ENCODE measurements at places on chromosomes 3 and 15.

DNA sequence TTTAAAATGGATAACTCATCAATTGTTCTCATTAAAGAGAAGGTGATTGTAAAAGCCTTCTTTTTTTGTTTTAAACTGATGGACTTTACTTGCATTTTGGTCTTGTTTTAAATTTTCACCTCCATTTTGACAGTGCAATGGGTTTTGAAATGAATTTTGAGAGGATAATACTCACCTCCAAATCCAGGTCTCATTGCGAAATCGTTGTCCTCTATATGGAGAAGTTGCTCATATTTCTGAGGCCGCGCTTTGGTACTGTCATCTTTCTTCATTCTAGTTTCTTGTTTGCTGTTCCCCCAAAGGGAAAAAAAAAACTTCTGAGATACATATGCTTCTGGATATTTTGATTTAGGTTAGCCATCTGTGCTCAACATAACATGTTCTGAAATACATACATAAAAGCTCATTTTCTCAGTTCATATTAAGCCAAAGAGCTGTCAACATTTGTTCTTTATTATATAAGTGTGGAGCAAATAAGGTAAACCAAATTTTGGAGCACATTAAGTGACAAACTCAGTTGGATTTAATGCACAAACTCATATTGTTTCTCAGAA lies 9.6 kb downstream of the GABRR3 start:
- DNase-seq, result no peak

- no peak for DNase-seq
These were observed 298.5 kb downstream of the GBE1 start for GRCh38 chr3:81462921-81463320.

DNA sequence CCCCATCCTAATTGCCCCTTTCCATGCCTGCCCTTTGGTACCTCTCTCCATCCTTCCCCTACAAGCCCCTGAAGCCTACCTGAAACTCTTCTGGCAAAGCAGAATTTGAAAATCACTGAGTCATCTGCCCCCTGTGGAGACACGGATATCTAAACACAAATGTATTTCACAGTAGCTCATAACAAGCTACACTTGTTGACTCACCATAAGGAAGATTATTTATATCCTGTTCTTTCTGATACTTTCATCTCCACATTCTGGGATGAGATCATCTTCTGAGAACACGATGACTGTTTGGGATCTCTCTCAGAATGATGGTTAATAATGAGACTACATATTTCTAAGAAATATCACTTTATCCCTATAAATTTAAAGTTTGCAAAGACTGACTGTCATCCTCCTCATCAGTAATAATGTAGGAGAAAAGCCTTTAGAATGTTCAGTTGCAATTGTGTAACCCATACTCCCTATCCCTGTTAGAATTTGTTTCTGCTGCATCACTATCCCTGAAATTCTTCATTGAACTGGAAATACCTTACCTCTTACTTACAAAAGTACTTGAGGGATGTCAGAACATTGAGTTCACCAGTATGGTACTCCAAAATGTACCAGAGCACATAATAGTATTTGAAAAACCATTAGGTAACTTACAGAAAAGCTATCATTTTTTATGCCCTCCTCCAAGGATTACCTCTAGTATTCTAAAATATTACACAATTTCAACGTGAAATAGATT lies 116.1 kb upstream of the IL12A start:
- DNase-seq, result no peak

DNA sequence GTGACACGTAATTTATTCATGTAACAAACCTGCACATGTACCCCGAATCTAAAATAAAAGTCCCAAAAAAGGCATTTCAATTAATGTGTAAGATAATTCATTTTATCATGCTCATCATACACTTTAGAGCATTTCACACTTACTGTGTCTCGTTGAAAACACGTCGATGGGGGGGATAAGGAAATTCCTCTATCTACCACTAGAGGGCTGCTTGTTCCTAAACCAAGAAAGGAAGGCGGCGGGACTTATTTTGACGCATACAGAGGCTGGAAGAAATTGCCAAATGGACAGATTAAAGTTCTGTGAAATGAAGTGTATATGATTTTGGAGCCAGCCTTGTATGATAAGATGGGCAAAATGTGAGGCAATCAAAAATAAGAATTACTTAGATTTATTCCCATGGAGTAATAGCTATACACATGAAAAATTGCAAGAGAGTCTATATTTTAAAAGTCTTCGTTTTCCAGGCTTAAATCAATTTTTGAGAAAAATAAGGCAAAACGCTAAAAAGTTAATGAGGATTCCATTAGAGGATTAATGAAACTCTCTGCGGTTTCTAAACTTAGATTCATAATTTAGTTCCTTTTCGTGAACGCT lies 346.8 kb downstream of the CNTN3 start:
- DNase-seq, result no peak

GRCh38 chr3:105537371-105538080 lies 170.8 kb downstream of the ALCAM start:
- DNase-seq, result no peak

GRCh38 chr3:64074060-64074459 lies 50.8 kb upstream of the PSMD6 start:
- no peak for DNase-seq

DNA sequence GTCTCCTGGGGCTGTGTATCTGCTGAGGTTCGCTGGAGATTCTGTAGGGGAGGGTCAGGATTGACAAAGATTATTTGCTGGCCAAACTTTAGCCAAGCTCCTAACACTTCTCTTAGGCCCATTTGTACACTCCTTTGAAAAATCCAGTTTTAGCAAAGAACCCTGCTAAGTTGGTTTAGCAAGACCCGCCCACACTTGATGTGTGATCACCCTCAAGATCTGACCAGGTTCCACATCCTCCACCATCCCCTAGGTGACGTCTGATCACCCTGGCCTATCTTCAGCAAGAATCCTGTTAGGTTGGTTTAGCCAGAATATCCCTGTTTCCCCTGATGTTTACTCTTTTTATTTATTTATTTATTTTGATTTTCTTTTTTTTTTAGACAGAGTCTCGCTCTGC lies 14.8 kb upstream of the SLC35G2 start:
- no peak for DNase-seq

- DNase-seq, result no peak
These were observed 3.3 kb downstream of the C15orf61 start for GRCh38 chr15:67524235-67524634.

GRCh38 chr3:11826628-11827265 lies 19.9 kb downstream of the TAMM41 start:
- no peak for DNase-seq

- DNase-seq, result no peak
These were observed 13.2 kb downstream of the ARHGEF3 start for GRCh38 chr3:56788521-56788920.

DNA sequence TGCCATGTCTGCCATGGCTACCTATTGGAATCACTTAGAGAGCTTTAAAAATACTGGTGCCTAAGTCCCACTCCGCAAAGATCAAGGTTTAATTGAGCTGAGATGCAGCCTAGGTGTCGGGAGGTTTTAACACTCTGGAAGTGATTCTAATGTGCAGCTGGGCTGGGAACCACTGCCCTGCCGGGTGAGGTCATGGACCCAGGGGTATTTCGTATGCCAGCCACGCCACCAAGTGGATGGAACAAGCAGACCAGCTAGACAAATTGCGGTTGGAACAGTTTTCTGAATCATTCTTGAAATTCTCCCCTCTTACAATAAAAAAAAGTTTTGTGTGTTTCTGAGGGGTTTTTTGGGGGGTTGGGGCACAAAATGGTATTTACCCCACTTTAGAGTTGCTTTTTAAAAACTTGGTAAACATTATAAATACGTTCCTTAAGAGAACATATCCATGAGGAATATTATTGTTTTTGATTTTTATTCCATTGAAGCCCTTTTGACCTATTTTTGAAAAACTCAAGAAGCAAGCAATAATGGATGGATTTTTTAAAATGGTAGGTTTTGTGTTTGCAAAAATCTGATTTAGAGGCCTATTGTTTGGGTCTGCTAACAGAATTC lies 66.2 kb upstream of the CSTA start:
- peak; percentile 14 for DNase-seq

DNA sequence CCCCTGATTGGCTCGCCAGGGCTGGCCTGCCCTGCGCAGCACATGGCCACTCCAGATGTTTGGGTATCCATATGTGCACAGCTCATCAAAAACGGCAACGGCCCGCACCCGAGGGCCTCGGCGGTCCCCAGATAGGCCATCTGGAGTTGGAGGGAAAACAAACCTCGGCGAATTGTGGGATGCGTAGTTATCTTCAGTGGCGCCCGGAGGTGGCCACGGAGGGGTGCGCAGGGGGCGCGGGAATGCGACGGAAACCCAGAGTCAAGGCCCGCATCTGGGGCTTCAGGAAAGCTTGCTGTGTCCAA lies 156.5 kb downstream of the TLE3 start:
- DNase-seq, result no peak

- DNase-seq, result peak; percentile 48
These were observed 5.9 kb downstream of the NUP210 start for GRCh38 chr3:13414040-13414729.

DNA sequence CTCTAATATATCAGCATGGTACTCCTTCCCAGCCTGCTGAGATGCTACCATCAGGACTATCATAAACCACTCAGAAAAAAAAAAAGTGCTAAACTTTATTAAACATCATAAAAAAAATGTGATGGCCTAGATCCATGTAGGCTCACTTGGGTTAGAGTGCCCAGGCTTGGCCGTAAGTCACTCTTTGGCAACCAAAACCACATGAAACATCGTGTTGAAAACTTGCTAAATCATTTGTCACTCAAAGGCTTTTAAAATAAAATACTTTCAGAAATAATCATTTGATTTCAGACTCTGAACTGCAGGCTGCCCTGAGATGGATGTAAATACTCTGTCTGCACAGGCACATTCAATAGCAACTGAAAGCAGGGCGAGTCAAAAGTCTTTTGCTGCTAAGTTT lies 78.4 kb upstream of the WNT5A start:
- no peak for DNase-seq

DNA sequence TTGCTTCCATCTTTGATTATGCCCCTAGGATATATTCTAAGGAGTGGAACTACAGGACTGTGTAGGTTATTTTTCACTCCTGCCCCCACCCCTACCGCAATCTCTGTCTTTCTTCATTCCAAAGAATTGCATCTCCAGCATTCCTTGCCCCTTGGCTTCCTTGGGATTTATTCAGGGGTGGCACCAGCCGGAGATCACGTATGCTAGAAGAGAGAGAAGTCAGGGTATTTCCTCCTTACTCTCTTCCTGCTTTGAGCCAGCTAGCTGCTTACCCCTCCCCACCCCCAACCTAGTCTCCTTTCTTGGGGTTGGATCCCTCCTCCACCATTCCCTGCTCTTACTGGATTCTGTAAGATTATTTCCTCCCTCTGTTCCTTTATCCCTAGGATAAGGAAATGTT lies 35.0 kb upstream of the DENND4A start:
- no peak for DNase-seq

DNA sequence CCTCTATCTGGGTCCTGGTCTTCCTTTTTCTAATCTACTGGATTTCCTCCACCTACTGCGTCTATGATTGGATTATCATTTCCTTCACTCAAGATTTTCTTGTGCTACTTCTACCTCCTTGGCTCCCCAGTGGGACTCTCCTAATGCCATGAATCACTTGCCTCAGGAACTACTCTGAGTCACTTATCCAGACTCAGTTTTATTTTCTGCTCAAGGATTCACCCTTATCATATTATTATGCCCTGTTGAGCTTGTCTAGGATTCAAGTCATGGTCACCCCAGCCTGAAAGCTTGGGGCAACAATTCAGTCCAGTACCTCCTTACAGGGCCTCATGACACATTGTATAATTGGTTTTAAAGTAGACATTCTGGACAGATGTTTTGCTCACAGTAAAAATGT lies 968.1 kb downstream of the ROBO1 start:
- no peak for DNase-seq

- no peak for DNase-seq
These were observed 107.0 kb downstream of the ALCAM start for GRCh38 chr3:105473521-105474223.

GRCh38 chr3:126895178-126896066 lies 87.5 kb upstream of the PLXNA1 start:
- DNase-seq, result no peak
